ENCODE measurements at places on chromosomes 1 and 21. TPM values are rescaled to one million over a fixed set of nuclear protein-coding genes. Genes with fewer than 3 reads are reported as not detected.

ATP6V0B gene
- polyA plus RNA-seq, result 302 TPM

- no peak for DNase-seq
Measured at GRCh38 chr1:166272155-166272554, 105.4 kb upstream of the FAM78B start.

GRCh38 chr1:8941906-8942305, 3.8 kb upstream of the CA6 start:
- DNase-seq, result no peak

DNA sequence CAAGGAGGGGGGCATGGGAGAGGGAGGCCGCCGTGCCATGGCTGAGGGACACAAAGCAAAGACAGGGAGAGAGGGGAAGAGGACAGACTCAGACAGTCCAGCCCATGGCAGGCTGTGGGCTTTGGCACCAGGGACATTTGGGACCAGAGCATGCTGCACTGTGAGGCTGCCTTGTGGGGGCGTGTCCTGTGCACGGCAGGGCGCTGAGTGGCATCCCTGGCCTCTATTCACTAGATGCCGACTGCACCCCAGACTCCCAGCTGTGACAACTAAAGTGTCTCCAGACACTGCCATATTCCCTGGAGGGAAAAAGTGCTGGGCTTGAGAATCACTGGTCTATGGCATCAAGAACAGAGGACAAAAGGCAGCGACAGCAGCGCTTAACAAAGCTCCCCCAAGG, 18.6 kb upstream of the PRDM15 start:
- DNase-seq, result peak; percentile 55

- no peak for DNase-seq
Measured at GRCh38 chr1:160653620-160654016, 6.8 kb upstream of the SLAMF1 start.

DNA sequence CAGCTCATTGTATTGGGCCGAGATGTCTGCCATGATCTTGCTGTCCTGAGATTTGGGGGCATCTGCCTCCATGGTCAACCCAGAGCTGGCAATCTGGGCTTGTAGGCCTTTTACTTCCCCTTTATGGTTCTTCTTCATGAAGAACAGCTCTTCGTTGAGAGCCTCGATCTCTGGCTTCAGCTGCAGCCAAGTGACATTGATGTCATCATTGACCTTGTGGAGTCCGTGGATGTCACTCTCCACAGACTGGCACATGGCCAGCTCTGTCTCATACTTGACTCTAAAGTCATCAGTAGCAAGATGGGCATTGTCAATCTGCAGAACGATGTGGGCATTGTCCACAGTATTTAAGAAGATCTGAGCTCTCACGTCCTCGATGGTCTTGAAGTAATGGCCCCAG, 29.2 kb downstream of the RAP1A start:
- DNase-seq, result no peak

DNA sequence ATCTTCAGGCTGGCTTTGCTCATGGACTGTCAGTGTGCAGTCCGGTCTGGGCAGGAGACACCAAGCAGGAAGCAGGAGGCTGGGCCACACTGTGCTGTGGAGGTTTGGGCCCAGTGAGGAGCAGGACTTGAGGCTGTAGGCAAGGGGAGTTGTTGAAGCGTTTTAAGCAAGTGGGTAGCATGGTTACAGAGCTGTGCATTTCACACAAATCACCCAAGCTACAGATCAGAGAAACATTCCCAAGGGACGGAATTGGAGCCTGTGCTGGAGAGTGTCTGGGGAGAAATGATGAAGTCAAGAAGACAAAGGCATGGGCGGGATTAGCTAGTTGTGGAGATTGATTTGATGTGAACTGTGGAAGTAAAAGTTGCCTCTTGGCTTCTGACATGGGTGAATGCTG, 60.9 kb downstream of the KIF21B start:
- no peak for DNase-seq

Measured in H1 (cell line).